ENCODE measurements at places on chromosomes 7 and 10. TPM values are rescaled to one million over a fixed set of nuclear protein-coding genes. Genes with fewer than 3 reads are reported as not detected.

DNA sequence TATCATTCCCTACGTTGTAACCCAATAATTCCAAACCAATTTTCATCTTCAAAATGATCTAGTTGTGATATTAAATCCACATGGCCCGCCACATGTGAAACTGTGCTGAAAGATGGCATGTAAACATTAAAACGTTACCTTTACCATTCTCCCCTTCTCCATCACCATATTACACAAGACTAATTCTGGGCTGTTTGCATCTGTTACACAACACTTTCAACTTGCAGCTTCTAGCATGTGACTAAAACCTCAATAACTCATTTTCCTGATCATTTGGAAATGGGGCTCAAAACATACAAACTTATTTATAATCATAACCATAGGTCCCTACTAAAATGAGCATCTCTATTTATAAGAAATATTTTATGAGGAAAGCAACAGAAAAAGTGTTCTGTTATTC, 4.7 kb downstream of the MTERF1 start:
- DNase-seq = no peak

GRCh38 chr7:43353902-43354301, 229.0 kb upstream of the STK17A start:
- no peak for DNase-seq

DNA sequence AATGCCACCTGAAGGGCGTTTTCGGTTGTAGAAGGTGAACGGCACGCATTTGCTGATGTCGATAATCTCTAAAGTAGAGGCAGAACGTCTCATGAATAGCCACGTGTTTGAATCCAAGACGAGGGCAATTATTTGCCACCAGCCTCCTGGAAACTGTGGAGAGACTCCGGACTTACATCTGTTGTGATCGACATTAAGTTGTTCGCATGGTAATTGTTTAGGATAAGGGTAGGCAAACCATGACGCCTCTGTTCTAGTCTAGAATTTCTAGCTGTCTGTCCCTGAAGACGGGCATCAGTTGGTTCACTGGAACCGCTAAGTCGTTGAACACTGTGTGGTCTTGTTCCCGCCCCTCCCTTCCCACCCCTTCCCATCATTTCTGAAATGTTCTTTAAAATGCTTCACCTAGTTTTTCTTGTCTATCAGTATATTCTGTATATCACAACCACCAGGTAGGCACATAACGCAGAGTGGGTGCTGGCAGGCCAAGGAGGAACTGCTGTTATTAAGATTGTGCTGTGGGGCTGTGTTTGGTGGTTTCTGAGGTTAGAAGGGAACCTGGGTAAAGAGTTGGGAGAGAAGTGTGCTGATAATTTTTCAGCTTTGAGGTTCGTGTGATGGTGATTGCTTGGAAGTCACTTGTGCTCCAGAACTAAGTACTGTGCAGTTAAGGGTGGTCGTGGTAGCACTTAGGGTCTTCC, 1.2 kb downstream of the UBE3C start:
- DNase-seq = no peak

DNA sequence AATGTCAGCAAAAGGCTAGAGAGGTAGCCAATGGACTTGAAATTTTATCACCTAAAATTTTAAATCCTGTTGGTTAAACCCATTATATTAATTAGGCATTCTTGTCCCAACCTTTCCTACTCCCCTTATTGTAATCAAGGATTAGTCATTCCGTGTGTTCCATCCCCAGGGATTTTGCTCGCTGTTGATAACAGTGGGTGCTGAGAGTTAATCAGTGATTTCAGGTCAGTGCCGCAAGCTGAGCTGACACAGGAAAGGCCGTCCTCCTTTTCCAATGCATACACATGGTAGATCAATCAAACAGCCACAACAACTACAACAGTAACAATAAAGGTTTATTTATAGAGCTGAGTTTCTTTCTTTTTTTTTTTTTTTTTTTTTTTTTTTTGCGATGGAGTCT, 271.4 kb downstream of the ACTR3B start:
- DNase-seq = no peak

GRCh38 chr7:29958667-29959358, 30.8 kb downstream of the SCRN1 start:
- no peak for DNase-seq

GRCh38 chr7:93025389-93025788, 92.4 kb downstream of the SAMD9 start:
- DNase-seq = no peak

- DNase-seq = no peak
Observed at GRCh38 chr7:20385126-20385525, 54.4 kb downstream of the ITGB8 start.

GRCh38 chr10:104368381-104368780, 14.7 kb downstream of the CFAP58 start:
- DNase-seq = no peak

DNA sequence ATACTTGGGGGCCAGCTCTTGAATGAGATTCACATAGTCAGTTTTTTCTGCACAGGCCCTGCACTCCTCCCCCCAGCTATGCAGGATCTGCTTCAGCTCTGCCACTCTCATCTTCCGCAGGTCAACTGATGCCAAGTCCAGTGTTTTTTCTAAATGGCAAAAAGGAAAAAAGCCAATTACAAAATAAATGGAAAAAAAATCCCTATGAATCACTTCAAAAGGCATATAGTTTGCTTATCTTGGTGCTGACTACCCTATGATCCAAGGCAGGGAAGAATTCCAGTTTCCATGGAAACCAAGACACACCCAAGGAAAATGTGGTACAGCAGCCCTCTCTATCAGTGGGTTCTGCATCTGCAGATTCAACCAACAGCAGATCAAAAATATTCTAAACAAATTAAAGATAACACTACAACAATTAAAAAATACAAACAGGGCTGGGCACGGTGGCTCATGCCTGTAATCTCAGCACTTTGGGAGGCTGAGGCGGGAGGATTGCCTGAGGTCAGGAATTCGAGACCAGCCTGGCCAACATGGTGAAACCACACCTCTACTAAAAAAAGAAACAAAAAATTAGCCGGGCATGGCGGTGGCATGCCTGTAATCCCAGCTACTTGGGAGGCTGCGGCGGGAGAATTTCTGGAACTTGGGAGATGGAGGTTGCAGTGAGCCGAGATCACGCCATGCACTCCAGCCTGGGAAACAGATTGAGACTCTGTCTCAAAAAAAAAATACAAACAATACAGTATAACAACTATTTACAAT, 17.6 kb downstream of the CDNF start:
- DNase-seq = no peak

- no peak for DNase-seq
Observed at GRCh38 chr7:81158189-81158588, 239.3 kb upstream of the SEMA3C start.

Gene PTPRZ1
- total RNA-seq = 0.19 TPM

Gene GSTO2
- total RNA-seq = 2.1 TPM

Gene CPA1
- total RNA-seq = 15.8 TPM

Gene IGFBP1
- 0.44 TPM for total RNA-seq

Gene TMEM140
- 32.3 TPM for total RNA-seq
